Activated naive CD4-positive, alpha-beta T cell treated with anti-CD3 and anti-CD28 coated beads, Interleukin-2, amount 10 ng/mL, durations not matched to agents 5 hours and 36 hours (primary cell): ENCODE measurements at places on chromosomes 5 and 9. TPM values are rescaled to one million over a fixed set of nuclear protein-coding genes. Genes with fewer than 3 reads are reported as not detected.

The FAM151B gene
- 0.23 TPM for total RNA-seq

The GPX8 gene
- not detected for total RNA-seq

The FBP2 gene
- not detected for total RNA-seq

The CDC20B gene
- not detected for total RNA-seq

The JAKMIP2 gene
- 0.35 TPM for total RNA-seq

The TRPM3 gene
- total RNA-seq = not detected

The PGM5 gene
- not detected for total RNA-seq

The TLR4 gene
- total RNA-seq = 0.15 TPM

The ADAMTSL1 gene
- total RNA-seq = not detected
